ENCODE measurements at places on chromosomes 7 and 10.
A peak's percentile ranks its signal among the peaks of the same experiment; 100 is the strongest.

DNA sequence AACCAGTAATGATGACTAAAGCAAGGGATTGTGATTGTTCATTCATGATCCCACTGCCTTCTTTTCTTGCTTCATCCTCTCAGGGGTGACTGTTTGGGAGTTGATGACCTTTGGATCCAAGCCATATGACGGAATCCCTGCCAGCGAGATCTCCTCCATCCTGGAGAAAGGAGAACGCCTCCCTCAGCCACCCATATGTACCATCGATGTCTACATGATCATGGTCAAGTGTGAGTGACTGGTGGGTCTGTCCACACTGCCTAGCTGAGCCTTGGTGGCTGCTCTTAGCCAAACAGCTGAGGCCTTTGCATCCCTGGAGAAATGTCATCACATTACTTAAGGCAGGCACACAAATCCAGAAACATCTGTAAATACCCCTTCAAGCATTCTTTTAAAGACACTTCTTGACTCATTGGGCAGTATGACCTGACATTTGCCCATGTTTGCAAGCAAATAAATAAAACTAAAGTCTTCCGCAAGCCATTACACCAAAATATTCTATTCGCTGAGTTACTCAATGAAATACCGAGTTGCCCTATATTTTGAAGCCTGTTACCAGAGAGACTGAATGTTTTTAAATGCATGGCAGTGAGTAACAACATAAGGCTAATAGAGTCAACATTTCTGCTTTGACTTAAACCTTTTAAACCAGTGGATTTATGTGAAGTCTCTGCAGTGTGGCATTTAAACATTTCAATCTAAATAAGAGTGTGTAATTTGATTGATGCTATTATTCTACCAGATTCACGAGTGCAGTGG, 166.3 kb upstream of the LANCL2 start:
- no peak for DNase-seq

DNA sequence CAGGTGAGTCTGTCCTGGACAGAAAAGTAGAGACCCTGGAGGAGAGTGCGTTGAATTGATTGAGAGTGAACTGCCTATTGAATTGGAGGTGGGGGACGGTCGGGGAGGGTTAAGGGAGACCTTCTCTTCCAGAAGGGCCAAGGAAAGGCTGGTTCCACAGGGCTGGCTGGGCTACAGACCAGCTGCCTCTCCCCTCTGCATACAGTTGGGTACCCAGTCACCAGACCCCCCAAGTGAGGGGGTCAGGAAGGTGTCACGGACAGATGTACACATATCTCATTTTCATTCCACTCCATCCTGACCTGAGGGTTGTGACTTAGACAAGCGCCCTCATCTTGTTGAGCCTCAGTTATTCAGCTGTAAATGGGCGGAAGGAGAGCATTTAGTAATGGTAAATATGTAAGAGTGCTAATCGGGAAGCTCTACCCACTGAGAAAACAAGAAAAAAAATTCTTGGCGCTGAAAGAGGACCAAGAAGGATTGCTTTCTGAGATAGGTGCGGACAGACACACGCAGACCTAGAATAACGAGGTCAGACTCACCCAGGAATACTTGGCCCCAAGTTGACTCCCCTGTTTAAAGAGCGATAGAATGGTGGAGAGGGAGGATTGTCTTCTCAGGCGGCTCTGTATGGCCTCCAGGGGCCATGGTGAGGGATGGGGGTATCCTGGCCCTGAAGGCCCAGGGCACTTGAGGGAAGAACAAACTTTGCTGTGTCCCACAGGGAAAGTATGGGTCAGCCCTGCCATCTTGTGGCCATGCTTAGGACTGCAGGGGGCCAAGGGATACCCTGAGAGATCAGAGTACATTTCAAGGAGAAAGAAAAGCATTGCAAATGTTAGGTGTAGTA, 7.2 kb upstream of the MBL2 start:
- DNase-seq, result peak; percentile 28

GRCh38 chr7:219581-220150, 27.3 kb downstream of the FAM20C start:
- DNase-seq, result peak; percentile 59

DNA sequence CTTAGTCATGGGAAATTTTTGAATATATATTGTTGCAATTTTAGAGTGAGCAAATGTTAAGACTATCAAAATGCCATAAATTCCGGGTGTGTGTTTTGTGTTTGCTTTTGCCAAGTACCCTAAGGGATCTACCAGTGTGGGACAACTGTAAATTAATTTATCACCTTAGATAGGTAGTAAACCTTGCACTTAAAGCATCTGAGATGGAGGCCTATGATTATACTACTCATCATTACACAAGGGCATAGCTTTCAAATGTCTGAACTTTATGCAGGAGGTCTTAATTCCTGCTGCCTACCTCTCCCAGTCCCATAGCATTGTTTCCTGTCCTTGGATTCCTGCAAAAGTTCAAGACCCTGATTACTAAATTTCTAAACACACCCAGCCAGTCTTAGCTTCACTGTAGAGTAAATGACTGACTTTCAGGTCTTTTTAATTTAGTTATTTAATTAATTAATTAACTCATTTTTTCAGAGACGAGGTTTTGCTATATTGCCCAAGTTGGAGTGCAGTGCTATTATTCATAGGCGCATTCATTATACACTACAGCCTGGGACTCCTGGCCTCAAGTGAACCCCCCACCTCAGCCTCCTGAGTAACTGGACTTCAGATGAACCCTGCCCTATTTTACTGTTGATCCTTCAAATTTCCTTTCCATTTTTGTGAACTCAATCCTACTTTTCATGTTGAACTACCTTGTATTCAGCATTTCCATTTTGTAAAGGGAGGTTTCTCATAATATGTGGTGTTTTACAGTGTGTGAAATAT, 47.0 kb downstream of the THSD7A start:
- DNase-seq, result no peak

DNA sequence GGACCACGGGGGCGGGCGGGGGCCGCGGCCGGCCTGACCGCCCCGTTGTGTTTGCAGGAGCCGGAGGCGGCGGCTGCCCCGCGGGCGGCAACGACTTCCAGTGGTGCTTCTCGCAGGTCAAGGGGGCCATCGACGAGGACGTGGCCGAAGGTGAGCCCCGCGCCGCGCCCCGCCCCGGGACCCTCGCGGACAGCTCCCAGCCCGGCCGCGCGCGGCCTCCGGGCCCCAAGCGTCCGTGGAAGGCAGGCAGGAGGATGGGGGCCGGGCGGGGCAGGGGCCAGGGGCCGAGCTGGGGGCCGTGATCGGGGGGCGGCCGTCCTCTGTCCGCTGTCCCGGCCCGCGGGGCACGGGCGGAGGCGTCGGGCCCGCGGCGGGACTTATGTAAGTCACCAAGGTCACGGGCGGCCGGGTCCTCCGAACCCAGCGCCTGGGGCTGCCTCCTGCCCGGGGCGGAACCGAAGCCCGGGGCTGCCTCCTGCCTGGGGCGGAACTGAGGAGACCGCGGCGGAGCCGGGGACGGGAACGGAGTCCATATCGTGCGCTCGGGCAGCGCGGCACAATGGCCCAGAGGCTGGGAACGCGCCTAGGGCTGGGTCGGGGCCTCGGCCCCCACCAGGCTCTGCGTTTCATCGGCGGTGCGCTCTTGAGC, 497 bp downstream of the PPP2R2D start:
- no peak for DNase-seq

GRCh38 chr10:4532976-4533375, 293.0 kb upstream of the AKR1E2 start:
- no peak for DNase-seq

GRCh38 chr7:105614341-105614840, 33.1 kb upstream of the EFCAB10 start:
- DNase-seq, result no peak

- no peak for DNase-seq
Observed at GRCh38 chr10:12179606-12180170, 16.0 kb downstream of the NUDT5 start.

DNA sequence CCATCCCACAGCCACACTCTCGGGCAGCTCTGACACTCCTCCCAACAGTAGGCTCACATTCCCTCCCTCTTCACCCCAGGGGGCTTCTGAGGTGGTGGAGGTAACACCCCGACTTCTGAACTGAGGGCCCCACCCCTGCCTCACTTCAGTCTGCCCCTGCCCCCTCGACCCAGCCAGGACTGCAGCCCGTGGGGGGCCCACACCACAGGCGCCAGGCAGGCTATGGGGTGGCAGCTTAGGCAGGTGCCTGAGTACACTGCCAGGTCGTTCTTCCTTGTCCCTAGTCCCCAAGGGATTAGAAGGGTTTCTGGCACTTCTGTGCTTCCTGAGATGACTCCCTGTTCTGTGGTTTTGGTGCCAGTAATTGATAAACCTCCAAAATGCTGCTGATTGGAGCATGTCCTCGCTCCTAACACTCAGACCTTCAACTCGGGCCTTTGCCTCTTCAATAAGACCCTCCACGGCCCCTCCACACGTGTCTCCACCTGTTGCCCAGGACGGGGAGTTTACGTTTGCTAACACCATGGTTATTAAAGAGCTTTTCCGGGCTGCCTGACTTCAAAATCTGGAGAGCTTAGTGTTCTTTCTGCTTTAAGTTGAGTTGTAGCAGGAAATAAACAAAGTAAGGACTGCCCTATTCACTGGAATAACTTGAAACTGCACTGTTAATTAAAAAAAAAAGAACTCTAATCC, 23.8 kb upstream of the LARP4B start:
- DNase-seq, result no peak

- DNase-seq, result no peak
Observed at GRCh38 chr7:117230276-117231046, 92.4 kb downstream of the WNT2 start.

GRCh38 chr10:43262902-43263466, 3.9 kb downstream of the RASGEF1A start:
- DNase-seq, result no peak

DNA sequence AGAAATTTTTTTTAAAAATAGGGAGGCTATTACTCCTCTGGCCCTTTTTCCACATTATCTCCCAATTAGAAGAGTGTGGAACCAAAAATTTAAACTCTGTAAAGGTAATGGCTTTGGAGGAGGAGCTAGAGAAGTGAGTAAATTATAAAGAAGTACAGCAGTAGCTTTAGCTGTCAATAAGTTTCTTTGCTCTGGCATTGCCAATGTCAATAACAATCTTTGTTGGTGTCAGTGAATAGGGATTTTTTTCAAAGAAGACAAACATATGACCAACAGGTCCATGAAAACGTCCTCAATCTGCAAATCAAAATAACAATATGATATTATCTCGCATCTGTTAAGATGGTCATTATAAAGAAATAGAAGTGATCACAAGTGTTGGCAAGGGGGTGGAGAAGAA, 227.1 kb upstream of the MBL2 start:
- no peak for DNase-seq

- no peak for DNase-seq
Observed at GRCh38 chr10:3850999-3851937, 66.3 kb upstream of the KLF6 start.

DNA sequence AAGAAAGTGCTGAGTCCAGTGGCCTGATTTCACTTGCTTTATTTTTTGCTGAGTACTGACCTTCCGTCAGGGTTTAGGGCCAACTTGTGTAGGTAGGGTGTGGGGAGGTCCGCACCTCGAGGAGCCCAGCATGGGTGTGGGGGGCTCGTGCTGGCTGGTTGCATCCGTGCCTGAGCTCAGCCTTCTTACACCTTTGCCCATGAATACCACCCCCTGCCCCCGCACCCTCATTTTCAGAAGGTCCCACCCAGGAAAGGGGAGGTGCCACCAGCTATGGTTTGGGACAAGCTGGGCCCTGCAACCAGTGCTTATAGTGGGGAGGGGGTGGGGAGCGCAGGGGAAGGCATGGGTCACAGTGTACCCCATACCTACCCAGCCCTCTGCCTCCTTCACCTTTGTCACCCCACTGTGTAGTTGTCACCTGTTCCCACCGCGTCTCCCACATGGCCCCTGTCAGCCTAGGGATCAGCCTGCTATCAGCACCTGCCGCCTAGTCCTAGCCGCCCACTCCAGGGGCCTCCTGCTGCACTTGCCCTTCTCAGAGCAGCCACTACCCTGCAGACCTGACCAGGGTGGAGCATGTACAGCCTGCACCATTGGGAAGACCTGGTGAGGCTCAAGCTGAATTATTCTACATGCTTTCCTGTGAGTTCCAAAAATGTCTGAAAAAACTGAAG, 146.2 kb upstream of the RET start:
- DNase-seq, result no peak

- peak; percentile 56 for DNase-seq
Observed at GRCh38 chr7:158976849-158977593, 120.7 kb downstream of the DYNC2I1 start.

GRCh38 chr7:77439572-77439971, 23.4 kb upstream of the GSAP start:
- DNase-seq, result peak; percentile 19

DNA sequence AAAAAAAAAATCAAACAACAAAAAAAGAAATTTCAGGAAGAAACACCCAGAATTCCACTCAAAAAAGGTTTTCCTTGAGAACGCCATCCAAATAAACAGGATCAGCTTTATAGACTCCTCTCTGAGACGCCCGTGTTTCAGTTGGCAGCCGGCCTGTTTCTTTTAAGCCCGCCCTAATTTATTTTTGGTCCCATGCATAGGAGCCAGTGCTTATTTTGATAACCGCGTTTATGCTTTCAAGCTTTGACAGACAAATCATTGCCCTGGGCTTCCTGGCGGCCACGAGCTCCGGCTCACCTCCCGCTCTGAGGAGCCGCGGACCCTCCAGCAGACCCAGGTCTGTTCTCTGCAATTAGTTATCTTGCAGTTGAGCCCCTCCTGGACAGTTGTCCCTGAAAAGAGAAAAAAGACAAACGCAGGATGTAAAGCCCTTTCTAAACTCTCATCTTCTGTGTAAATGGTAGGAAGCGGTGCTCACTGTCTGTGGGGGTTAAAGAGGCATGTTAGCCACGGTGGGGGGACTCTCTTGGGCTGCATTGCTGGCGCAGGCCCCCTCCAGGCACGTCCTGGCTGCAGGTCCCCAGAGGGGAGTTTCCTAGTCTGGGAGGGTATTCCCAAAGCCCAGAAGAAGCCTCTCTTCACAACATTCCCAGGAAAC, 22.2 kb upstream of the UNCX start:
- no peak for DNase-seq

DNA sequence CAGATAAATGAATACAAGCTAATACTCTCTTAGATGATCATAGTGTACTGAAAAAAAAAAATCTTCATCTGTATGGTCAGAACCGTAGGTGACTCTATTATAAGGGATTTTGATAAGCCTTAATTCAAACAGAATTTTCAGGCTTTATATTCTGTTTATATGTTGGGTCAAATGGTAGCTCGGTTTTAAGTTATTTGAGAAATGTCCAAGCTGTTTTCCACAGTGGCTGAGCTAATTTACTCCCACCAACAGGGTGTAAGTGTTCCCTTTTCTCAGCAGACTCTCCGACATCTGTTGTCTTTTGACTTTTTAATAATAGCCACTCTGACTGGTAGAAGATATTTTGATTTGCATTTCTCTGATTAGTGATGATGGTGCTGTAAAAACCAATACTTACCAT, 328.8 kb upstream of the MAGI2 start:
- no peak for DNase-seq

GRCh38 chr10:71392791-71393781, 3.6 kb upstream of the CDH23 start:
- no peak for DNase-seq

All from substantia nigra (tissue), 51 donors.